Motor neuron (in vitro differentiated cells): ENCODE measurements at places on chromosomes 3 and 15. TPM values are rescaled to one million over a fixed set of nuclear protein-coding genes. Genes with fewer than 3 reads are reported as not detected.

CACNA1D gene
- 2.9 and 3.1 TPM in 2 replicates for total RNA-seq

MESP1 gene
- total RNA-seq = 0.08 and 0.23 TPM in 2 replicates

GOLGA6A gene
- 0.15 and 0.38 TPM in 2 replicates for total RNA-seq

MINAR1 gene
- total RNA-seq = 11.6 and 13.8 TPM in 2 replicates

PLSCR5 gene
- not detected in 2 replicates for total RNA-seq

IL5RA gene
- 0.24 and 0.38 TPM in 2 replicates for total RNA-seq

CYP11A1 gene
- total RNA-seq = 1.1 and 1.3 TPM in 2 replicates

ADGRG7 gene
- not detected in 2 replicates for total RNA-seq

IQCF5 gene
- total RNA-seq = not detected in 2 replicates

PLAAT1 gene
- total RNA-seq = 1.1 TPM in 1 of 2 replicates, not detected in the other

ZBED2 gene
- 0.25 TPM in 1 of 2 replicates, not detected in the other for total RNA-seq

KLHL40 gene
- 0.15 TPM in 1 of 2 replicates, not detected in the other for total RNA-seq

FANCD2 gene
- 3.5 and 3.9 TPM in 2 replicates for total RNA-seq

ASB14 gene
- total RNA-seq = 0.66 and 0.75 TPM in 2 replicates

GNAT1 gene
- not detected in 2 replicates for total RNA-seq

GJD2 gene
- 0.41 and 0.42 TPM in 2 replicates for total RNA-seq

KCNMB3 gene
- 1.4 TPM in 2 replicates for total RNA-seq

NR1I2 gene
- 0.16 and 0.19 TPM in 2 replicates for total RNA-seq

CACNA2D3 gene
- 9.5 and 9.7 TPM in 2 replicates for total RNA-seq

NR2E3 gene
- total RNA-seq = 0.33 and 0.36 TPM in 2 replicates

STRA6 gene
- 1.2 and 1.7 TPM in 2 replicates for total RNA-seq

SLC2A2 gene
- not detected in 2 replicates for total RNA-seq

RPL39L gene
- total RNA-seq = 7.1 and 7.8 TPM in 2 replicates

CEMIP gene
- 0.27 and 0.33 TPM in 2 replicates for total RNA-seq

ROPN1 gene
- total RNA-seq = 3.2 and 3.9 TPM in 2 replicates

PLCL2 gene
- total RNA-seq = 25.8 and 28.0 TPM in 2 replicates

WDR76 gene
- total RNA-seq = 0.27 and 0.46 TPM in 2 replicates

CPEB1 gene
- 1.7 and 5.0 TPM in 2 replicates for total RNA-seq

REC114 gene
- total RNA-seq = not detected in 2 replicates

EBLN2 gene
- total RNA-seq = 3.6 and 4.1 TPM in 2 replicates

UACA gene
- 7.1 and 9.2 TPM in 2 replicates for total RNA-seq

SYNPR gene
- total RNA-seq = 0.71 and 1.3 TPM in 2 replicates

PRRT3 gene
- total RNA-seq = 2.8 and 3.5 TPM in 2 replicates

PHLDB2 gene
- 3.1 and 3.4 TPM in 2 replicates for total RNA-seq

GASK1A gene
- 0.18 and 1.4 TPM in 2 replicates for total RNA-seq

A4GNT gene
- 0.40 and 0.58 TPM in 2 replicates for total RNA-seq

BOC gene
- 28.4 and 29.6 TPM in 2 replicates for total RNA-seq

WWTR1 gene
- total RNA-seq = 85.5 and 124 TPM in 2 replicates

GOLGA6D gene
- total RNA-seq = 0.25 and 0.32 TPM in 2 replicates

ITPKA gene
- total RNA-seq = 0.45 and 1.5 TPM in 2 replicates

IQCF6 gene
- total RNA-seq = not detected in 2 replicates

COMMD4 gene
- total RNA-seq = 36.9 and 42.8 TPM in 2 replicates

C3orf52 gene
- 4.3 and 5.2 TPM in 2 replicates for total RNA-seq

RNU5B-1 gene
- total RNA-seq = under 0.01 TPM in 2 replicates

LCMT2 gene
- 8.8 and 12.2 TPM in 2 replicates for total RNA-seq

LEKR1 gene
- 0.83 and 1.2 TPM in 2 replicates for total RNA-seq

HMG20A gene
- total RNA-seq = 38.4 and 41.8 TPM in 2 replicates

FYTTD1 gene
- 65.0 and 67.3 TPM in 2 replicates for total RNA-seq

PCYT1A gene
- 18.9 and 25.4 TPM in 2 replicates for total RNA-seq

LYZL4 gene
- total RNA-seq = not detected in 2 replicates

ARGFX gene
- total RNA-seq = not detected in 2 replicates
